ENCODE measurements at places on chromosomes 6 and 20.

- no peak for DNase-seq
These were observed 20.9 kb downstream of the EDN1 start for GRCh38 chr6:12311106-12311505.

DNA sequence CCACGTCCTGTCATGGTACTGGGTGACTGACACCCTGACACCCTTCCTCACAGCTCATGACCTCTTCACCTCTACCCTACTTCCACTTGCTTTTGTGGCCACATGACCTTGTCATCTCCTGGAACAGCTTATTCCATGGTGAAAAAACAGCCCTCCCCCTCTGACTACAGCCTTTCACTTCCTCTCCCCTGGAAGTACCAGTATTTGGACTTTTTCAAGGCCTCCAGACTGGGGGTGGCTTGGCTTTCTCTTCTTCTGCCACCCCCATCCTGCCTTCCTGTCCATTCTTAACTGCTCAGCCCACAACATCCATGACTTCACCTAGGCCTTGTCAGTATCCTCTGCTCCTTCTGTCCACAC is 168.4 kb downstream of the CARMIL1 start:
- no peak for DNase-seq

DNA sequence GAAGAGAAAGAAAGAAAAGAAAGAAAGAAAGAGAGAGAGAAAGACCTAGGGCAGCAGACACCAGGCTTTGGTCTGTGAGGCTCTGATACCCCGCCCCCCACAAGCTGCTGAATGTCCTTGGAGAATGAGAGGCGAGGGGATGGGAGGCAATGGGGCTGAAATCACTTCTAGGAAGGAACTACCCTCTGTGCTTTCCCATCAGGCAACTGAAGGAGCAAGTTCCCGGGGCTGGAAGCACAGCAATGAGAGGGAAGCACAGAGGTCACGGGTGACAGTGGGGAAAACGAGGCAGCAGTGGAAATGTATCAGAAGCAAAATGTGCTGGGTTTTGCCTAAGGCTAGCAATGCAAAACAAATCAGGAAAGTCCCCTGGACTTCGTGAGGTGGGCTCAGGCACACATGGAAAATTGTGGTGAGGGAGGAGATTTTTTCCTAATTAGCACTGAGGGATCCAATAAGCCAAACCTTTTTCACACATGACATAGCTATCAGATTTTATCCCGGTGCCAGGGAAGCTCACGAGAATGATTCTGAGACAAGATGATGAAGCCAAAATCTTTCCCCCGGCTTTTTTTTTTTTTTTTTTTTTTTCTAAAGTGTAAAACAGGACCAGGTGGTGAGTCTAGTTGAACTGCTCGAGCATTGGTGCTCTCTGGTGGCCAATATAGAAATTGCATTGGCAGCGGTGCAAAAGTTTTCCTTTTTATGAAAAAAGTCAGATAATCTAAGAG is 16.8 kb upstream of the ARFGEF2 start:
- DNase-seq: no peak

DNA sequence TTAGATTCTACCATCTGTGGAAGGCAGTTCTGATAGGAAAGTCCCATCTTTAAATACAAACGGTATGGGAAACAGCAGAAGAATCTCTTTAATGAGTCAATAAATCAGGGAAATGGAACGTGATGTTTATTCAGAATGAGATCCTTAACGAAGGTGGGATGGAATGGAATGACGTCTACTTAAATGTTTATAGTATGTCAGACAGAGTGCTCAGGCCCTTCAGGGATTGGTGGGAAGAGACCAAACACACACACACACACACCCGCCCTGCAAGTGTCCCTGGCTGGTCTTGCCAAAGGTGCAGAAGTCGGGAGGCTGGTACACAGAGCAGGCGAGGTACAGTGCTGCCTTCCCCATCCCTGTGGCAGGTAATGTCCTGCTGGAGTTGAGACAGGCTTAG is 164.0 kb downstream of the FARS2 start:
- DNase-seq: no peak

DNA sequence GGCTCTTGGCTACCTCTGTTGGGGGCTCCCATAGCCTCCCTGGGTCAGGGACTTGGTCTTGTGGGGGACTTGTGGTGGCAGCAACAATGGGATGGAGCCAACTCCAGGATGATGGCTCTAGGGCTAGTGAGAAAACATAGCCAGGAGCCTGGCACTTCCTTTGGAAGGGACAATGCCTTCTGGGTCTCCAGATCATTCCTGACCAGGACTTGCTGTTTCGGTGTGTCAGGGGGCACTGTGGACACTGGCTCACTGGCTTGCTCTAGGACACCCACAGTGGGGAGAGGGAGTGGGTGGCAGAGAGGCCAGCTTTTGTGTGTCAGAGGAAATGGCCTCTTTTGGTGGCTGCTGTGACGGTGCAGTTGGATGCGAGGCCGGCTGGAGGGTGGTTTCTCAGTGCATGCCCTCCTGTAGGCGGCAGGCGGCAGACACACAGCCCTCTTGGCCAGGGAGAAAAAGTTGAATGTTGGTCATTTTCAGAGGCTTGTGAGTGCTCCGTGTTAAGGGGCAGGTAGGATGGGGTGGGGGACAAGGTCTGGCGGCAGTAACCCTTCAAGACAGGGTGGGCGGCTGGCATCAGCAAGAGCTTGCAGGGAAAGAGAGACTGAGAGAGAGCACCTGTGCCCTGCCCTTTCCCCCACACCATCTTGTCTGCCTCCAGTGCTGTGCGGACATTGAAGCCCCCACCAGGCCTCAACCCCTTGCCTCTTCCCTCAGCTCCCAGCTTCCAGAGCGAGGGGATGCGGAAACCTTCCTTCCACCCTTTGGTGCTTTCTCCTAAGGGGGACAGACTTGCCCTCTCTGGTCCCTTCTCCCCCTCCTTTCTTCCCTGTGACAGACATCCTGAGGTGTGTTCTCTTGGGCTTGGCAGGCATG is 9.2 kb downstream of the VEGFA start:
- DNase-seq: no peak

- DNase-seq: no peak
These were observed 43.6 kb downstream of the PLAGL2 start for GRCh38 chr20:32163951-32164350.

GRCh38 chr6:25042984-25043725 is 107.4 kb upstream of the RIPOR2 start:
- DNase-seq: no peak

DNA sequence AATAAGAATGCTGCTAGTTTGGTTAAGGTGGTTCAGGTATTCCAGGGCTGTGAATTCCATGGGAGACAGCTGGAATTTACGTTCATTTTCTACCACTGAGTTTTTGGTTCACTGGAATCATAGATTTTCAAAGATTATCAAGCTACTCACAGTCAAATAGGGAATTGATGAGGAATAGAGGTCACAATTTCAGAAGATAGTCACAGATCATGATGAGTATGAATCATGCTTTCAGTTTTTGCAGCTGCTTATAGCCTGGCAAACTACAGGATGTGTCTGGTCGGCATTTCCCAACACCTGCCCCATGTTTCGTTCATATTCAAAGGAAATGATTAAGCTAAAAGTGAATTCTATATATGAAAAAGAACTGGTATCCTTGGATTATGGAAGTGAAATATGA is 58.7 kb downstream of the BCKDHB start:
- DNase-seq: no peak

DNA sequence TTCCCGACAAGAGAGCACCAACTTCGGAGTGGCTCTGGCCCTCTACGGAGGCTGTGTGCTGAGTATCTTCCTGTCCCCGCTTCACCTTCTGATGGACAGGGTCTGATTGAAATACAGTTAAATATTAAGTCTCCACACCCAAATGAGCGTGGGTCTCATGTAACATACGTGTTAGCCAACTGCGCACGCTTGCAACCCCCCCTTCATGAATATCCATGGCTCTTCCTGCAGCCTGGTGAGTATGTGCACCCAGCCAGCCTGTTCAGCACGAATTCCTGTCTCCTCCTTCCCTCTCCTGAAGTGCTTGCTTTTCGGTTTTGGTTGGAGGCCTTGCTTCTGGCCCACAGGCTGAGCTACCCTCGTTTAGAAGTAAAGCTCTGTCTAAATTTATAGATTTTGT is 102.9 kb upstream of the FRMD1 start:
- no peak for DNase-seq

- DNase-seq: no peak
These were observed 755.7 kb downstream of the GRIK2 start for GRCh38 chr6:102149191-102149590.

- DNase-seq: no peak
These were observed 25.6 kb upstream of the FUCA2 start for GRCh38 chr6:143536866-143537691.
